ENCODE measurements at places on chromosomes 6 and 20.

DNA sequence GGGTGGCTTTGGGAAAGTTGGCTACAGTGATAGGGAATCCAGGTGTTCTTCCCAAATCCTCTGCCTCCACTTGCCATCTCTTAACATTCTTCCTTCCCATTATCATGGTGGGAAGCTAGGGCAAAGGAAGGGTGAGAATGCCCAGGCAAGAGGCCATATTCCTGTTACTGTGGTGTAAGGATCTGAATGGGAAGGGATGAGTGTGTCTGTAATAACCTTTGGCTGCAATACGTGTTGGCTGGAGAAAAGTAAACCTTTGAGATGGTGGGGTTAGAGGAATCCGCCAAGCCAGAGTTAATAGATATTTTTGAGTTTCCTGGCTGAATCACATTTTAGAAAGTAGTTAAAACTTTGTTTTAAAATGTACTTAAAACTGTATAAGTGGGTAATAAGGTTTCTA is 45.9 kb downstream of the RNF144B start:
- no peak overlapping the region for H3K27ac ChIP-seq
- no peaks in the 10 kb centered on the region for H3K4me1 ChIP-seq
- no peak overlapping the region for H3K4me3 ChIP-seq
- H3K36me3 ChIP-seq: peaks cover 2% of the 10 kb centered on the region

DNA sequence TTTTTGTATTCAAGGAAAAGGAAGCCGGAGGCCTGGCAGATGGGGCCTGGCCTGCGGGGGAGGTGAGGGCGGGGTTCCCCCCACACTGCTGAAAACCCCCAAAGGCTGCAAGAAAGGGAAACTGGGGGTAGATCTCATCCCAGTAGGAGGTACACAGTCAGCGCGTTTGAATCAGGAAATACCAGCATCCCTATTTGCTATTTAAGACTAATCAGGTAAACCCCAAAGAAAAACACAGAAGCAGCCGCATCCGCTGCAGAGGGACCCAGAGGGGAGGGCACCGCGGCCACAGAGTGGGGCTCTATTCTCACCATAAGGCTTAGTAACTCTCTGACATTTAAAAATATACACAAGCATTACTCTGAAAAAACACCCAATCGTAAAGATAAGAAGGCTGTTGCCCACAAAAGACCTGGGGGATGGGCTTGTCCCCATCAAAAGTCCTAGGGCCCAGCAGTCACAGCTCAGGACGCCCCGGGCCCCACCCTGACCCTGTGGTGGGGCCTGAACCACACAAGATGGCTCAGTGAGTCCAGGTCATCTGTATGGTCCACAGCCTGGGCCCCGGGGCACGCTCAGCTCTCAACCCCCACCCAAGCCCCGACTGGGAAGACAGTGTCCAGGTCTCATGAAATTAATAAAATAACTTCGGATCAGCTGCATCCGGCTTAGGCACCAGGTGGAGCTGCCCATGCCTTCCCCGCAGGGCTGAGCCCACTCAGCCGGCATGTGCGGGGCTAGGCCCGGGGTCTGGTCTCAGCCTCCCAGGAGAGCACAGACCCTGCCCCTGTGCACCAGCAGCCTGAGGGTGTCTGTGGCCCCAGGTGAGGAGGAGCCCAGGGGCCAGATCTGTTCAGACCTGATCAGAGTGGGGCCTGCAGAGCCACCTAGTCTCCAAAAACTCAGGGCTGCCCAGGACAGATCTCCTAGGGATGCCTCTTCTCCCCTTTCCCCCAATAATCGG is 31.0 kb downstream of the KCNQ2 start:
- peaks cover 12% of the 10 kb centered on the region for H3K4me1 ChIP-seq
- H3K4me3 ChIP-seq: peak overlapping the region; percentile 61
- H3K27me3 ChIP-seq: peaks cover 8% of the 10 kb centered on the region
- H3K27ac ChIP-seq: peak overlapping the region; percentile 47
- DNase-seq: peak; percentile 63

GRCh38 chr6:35558571-35558970 is 45.9 kb upstream of the TULP1 start:
- no peaks in the 10 kb centered on the region for H3K36me3 ChIP-seq
- DNase-seq: no peak
- no peaks in the 10 kb centered on the region for H3K4me1 ChIP-seq
- H3K27ac ChIP-seq: no peak overlapping the region
- peaks cover 16% of the 10 kb centered on the region for H3K27me3 ChIP-seq

DNA sequence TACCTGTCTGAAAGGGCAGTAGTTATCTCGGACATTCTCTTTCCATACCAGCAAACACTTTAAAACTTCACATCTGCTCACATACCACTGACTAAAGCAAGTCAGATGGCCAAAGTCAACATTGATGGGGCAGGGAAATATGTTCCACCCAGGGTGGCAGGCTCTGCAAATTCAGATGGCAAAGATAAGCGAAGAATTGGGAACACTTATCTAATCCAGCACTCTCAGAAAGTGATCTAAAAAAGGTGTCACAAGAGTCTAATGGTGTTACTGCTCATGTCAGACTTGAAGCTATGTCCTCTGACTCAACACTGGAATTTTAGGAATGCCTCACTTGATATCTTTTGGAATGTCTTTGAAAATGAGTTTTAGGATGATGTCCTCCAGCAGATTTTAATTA is 1086.2 kb downstream of the KIF16B start:
- no peaks in the 10 kb centered on the region for H3K4me1 ChIP-seq
- H3K4me3 ChIP-seq: no peak overlapping the region
- no peaks in the 10 kb centered on the region for H3K36me3 ChIP-seq
- no peaks in the 10 kb centered on the region for H3K27me3 ChIP-seq
- DNase-seq: no peak

DNA sequence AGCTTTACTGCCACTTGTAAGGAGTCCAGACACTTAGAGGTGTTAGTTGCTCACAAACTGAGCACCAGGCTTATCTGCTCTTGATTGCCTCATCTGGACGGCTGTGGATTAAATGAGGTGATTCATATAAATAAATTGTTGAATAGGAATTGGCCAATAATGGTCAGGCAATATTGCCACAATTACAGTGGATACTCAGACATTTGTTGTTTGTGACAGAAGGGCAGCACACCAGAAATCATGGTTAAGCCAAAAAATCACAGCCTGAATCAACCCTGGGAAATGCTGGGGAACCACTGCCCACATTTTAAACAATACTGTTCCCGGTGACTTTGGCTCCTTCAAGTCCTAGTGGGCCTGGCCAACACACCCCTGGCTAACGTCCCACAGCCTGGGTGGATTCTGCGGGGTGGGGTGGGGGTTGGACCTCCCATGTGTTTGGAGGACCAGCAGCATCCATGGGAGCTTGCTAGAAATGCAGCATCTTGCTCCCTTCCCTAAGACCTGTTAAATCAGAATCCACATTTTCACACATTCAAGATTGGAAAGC is 29.5 kb upstream of the SPDEF start:
- H3K27ac ChIP-seq: no peak overlapping the region
- H3K36me3 ChIP-seq: no peaks in the 10 kb centered on the region
- H3K4me3 ChIP-seq: no peak overlapping the region
- H3K27me3 ChIP-seq: no peaks in the 10 kb centered on the region

GRCh38 chr6:130958468-130958867 is 104.6 kb downstream of the EPB41L2 start:
- H3K27ac ChIP-seq: no peak overlapping the region
- no peak for DNase-seq
- no peak overlapping the region for H3K4me3 ChIP-seq
- peaks cover 2% of the 10 kb centered on the region for H3K4me1 ChIP-seq

GRCh38 chr20:17665756-17666155 is 16.3 kb downstream of the RRBP1 start:
- H3K4me3 ChIP-seq: peak overlapping the region; percentile 66
- H3K27ac ChIP-seq: peak overlapping the region; percentile 52
